ENCODE measurements at places on chromosomes 16 and 17.

DNA sequence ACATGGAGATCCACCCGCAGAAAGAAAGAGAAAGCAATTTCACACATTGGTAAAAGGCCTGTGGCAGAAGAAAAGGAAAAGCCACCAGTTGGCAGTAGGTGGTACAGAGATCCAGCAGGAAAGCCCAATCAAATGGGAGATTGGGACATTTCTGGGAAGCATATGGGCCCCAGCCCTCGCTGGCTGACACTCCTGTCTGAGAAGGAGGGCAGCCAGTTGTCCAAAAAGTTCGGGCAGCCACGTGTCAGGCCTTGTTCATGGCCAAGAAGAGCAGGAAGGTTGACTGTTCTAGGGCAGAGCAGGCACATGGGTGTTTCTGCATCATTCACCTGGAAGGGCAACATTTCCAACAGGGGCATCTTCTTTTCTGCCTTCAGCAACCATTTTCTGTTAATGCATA, 45.0 kb upstream of the MMP2 start:
- no peak for DNase-seq

DNA sequence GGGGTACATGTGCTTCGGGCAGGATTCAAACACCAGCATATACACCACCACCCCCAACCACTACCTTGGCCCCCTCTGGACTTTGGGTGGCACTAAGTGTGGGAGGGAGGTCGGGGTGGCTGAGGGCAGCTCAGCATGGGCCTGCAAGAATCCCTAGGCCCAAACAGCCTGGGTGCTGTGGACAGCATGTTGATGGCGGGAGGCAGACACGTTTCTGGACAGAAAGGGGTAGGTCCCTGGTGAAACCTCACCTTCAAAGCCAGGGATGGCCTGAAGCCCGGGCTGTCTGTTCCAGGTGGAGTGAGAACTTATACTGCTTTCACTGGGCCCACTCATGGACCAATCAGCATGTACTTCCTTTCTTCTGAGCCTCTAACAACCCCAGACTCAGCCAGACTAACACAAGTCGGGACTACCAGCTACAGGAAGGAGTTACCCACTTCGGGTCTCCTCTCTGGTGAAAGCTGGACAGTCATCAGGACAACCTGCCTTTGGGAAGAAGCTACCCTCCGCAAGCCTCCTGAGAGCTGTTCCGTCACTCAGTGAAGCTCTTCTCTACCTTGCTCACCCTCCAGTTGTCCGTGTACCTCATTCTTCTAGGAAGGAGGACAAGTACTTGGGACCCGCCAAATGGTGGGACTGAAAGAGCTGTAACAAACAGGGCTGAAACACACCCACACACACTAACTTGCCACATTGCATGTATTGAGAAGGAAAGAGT, 203.0 kb downstream of the CPPED1 start:
- no peak for DNase-seq

DNA sequence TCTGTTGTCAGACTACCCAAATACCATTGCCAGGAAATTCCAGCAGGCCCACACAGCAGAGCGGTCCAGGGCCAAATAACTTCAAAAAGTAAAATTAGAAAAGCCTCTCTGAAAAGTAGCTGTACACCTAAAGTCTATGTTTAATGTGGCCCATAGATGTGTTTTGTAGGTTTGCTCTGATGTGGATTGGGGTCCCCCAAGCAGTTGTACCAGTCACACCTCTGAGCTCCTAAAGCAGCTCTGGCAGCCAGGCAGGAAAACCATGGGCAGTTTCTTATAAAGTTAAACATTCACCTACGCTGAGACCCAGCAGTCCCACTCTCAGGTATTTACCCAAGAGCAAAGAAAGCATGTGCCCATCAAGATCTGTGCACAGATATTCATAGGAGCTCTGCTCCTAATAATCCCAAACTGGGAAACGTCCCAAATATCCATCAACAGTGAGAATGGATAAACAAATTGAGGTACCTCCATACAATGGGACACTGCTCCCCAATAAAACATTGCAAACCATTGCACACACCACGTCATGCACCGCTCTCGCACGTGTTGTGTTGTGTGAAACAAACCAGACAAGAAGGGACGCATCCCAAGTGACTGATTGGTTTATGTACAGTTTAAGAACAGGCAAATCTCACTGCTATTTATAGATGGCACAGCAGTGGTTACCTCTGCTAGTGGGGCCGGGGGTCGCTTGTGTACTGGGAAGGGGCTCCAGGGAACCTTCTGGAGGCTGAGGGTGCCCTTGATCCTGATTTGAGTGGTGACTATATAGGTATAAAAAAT, 15.8 kb upstream of the PRM1 start:
- no peak for DNase-seq

- no peak for DNase-seq
These were observed 127.8 kb downstream of the GOSR1 start for GRCh38 chr17:30605027-30605426.

DNA sequence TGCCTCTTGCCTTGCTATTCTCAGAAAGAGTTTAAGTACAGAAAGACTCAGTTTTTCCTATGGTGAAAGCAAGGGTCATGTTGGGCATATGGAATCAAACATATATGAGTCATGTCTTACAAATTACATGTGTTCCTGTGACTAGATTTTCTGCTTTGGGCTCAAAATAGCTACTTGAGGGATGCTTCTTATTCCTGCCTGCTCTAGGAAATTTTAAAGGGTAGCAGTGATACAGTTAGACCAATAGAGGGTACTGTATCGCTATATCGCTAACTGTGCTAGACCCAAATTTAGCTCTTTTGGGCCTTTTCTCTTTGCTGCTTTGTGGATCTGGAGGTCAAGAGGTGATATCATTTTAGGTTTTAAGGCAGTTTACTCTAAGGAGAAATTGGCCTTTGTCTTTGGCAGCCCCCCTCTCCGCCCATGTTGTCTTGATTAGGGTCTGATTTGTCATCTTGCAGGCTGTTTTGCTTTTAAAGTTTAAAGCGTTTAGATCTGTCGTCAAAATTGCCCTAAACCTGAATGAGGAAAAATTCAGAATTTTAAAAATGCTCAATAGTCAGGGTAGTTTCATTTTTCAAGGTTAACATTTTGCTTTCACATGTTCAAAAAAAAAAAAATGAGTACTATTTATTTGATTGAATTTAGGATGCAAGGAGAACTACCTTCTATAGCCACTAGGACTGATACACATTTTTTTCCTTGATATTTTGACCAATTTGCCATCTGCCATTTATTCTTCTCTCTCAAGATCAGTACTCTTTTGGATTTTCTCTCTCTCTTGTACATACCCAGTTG, 8.8 kb downstream of the NFATC3 start:
- no peak for DNase-seq

DNA sequence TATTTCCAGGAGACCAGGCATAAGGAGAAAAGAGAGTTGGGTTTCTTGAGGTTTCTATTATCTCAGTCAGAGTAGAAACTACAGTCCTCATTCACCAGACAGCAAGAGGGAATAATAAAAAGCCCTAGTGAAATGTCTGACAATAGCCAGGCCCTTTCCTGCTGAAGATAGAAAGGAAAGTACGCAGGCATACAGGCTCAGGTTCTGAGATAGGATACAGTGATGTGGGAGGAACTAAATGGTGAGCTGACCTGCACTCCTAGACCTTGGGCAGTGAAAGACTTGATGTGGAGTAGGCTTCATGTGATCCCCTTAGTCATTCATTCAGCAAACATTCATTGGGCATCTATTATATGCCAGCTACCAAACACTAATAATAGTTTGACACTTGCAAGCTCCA, 14.9 kb downstream of the ZNF821 start:
- no peak for DNase-seq

GRCh38 chr16:4395055-4395726, 21.2 kb downstream of the CORO7 start:
- DNase-seq: no peak

DNA sequence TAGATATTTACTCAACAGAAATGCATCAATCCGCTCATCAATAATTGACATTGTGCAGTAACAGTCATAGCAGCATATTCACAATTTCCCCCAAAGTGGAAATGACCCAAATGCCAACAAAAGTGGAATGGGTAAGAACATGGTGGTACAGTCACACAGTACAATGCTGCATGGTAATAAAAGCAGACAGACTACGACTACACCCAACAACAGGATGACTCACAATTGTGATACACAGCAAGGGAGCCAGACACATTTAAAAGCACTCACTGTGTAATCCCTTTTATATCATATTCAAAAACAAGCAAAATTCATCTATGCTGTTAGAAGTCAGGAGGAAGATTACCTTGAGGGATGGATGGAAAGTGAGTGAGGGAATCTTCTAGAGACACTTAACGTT, 76.5 kb upstream of the NUDT7 start:
- no peak for DNase-seq

DNA sequence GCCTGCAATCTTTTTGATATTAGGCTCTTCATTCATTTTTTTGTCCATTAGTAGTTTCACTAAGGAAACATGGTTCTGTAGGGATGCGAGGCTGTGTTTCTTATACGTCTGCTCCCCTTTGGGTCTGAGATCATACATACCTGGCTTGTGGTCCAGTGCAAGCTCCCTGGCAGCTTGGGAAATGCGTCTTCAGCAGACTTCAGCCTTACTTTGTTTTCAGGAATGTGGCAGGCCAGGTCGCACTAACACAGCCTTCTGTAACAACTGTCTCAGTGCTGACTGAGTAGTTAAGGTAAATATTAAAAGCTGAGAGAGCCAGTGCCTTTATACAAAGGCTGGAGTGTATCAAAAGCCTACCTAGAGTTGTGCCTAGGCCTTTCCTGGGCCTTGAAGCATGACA, 970.5 kb upstream of the EEF2KMT start:
- no peak for DNase-seq

DNA sequence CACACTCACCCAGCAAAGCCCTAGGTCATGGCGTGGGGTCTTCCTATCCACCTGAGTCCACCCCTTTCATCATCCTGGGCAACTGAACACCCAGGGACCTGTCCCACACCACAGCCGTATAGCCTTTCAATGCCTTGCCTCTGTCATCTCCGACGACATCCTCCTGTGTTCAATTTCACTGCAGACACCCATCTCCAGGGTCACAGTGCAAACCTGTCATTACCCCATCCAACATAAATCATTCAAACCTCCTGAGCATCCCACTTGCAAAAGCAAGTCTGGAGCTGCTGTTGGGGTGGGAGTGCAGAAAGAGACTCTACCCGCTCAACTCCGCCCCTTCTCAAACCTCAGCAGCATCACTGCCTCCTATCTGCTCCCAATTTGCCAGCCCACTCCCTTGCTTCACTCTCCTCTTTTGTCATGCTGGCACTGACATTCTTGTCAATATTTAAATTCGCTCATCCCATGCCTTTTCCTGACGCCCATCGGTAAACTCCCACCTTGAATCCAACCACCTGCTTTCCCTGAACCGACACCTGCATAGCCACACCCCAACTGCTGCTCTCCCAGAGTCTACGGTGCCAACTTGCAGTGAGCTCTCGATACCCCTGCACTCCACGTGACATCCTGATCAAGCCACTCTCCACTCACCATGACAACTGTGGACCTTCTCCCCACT, 37.0 kb downstream of the MARF1 start:
- DNase-seq: no peak

DNA sequence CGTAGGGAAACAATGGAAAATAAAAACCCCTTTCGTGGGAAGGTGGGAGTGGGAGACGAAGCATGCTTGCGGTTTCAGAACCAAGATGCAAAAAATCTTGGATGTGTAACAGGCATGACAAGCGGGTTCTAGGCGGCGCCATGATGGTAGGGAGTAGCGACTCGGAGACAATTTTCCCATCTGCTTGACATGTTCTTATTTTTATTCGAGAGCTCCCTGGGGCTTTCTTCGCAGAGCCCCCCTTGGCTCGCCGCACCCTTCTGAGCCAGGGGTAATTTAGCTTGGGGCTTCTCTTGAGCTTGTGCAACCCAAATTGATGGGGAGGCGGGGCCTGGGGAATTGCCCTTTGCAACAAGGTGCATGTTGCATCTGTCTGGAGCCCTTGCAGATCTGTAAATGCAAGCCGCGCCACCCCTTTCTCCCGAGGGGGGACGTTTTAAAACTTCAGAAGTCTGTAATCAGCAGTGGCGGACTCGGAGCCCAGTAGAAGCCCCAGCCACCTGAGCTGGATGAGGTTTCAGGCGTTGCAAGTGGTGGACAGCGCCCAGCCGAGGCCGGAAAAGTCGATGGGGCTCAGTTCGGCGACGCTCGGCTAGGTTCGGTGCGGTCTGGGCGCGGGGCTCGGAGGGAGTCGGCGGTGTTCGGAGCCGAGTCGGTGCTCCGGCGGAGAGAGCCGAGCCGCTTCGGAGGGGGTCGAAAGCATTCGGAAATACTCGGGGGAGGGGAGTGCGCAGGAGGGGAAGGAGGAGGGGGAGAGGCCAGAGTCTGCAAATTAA, 2.9 kb downstream of the GNAO1 start:
- DNase-seq: peak; percentile 85

DNA sequence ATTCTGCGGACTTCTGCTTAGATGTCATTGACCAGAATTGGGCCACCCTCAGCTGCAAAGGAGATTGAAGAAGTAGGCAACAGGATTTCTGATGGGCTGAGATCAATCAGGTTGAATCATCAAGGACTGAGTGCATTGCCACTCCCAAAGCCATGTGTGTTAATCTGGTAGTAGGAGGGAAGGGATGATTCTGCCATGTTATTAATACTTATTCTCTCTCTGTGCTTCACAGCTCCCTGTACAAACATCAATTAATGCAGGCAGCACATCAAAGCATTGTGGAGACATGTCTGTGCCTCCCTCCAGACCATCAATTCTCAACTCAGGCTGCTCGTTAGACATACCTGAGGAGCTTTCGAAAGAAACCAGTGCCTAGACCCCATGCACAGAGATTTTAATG, 11.6 kb downstream of the LRRC3C start:
- no peak for DNase-seq

DNA sequence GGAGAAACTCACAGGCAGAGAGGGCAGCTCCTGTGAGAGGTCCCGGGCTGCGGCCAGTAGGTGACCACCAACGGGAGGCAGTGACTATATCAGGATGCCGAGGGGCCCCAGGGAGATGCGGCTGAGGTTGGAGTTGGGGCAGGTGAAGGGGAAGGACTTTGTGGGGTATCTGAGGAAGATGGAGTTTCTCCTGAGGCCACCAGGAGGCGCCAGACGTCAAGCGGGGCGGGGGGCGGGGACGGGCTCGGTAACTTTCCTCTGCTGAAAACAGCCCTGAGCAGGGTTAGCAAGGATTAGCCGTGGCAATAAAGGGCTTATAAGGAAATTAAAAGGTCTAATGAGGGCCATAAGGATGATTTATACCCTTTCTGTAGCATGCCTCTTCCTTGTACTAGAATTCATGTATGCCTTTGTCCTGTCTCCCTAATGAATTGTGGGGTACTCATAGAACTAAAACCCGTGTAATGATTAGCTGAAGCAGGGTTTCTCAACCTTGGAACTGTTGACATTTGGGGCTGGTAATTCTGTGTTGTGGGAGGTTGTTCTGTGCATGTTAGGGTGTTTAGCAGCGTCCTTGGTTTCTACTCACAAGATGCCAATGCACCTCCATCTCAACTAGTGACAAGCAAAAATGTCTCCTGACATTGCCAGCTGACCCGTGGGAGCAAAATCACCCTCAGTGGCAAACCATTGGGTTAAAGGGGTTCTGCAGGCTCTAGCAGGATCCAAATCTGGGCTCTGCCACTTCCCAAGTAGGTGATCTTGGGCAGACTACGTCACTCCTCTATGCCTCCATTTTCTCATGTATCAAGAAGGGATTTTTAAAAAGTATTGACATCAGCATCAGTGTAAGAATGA, 74.8 kb upstream of the GRIN2A start:
- no peak for DNase-seq

- DNase-seq: no peak
These were observed 9.1 kb upstream of the CRISPLD2 start for GRCh38 chr16:84810518-84811273.

GRCh38 chr16:75042426-75043174, 43.8 kb downstream of the ZNRF1 start:
- no peak for DNase-seq

- no peak for DNase-seq
These were observed 2.0 kb downstream of the CD300LB start for GRCh38 chr17:74529243-74529642.
